ENCODE measurements at places on chromosomes 2 and 18.

- DNase-seq = no peak
Measured at GRCh38 chr2:166239548-166239947, 111.7 kb upstream of the SCN1A start.

GRCh38 chr2:73983322-73984202, 1.1 kb upstream of the TET3 start:
- DNase-seq = no peak

DNA sequence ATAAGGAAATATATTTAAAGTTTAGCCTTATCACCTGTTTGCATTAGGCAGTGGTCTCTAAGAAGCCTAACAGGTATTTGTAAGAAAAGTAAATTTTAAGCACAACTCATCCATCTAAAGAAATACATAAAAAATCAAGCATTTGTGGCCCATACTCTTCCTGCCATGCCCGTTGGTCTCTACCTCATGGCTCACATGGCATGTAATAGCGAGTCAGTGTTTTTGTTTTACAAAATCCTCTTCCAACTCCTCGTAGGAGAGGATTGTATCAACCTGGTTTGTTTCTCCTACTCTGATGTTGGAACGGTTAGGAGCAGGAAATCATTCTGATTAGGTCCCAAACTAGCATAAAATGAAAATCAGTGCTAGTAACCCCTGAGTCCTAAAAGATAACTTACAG, 91.8 kb downstream of the FMNL2 start:
- no peak for DNase-seq

GRCh38 chr2:40037303-40037702, 258.2 kb upstream of the THUMPD2 start:
- DNase-seq = no peak

- no peak for DNase-seq
Measured at GRCh38 chr2:146228466-146229058, 1616.3 kb upstream of the ACVR2A start.

Data from stimulated activated CD8-positive, alpha-beta memory T cell treated with anti-CD3 and anti-CD28 coated beads, Interleukin-7, amount 100 ng/mL, for 1 hour (primary cell).